Glomerular endothelial cell (primary cell): ENCODE measurements at places on chromosomes 12 and 14. TPM values are rescaled to one million over a fixed set of nuclear protein-coding genes. Genes with fewer than 3 reads are reported as not detected.

GPR68 gene
- total RNA-seq: 3.1 and 3.7 TPM in 2 replicates

ASPG gene
- total RNA-seq: not detected in 2 replicates

PTGR2 gene
- total RNA-seq: 1.9 and 2.8 TPM in 2 replicates

TAMALIN gene
- 38.2 and 53.3 TPM in 2 replicates for total RNA-seq

SDSL gene
- 4.3 and 7.8 TPM in 2 replicates for total RNA-seq

TBX3 gene
- 6.8 and 6.9 TPM in 2 replicates for total RNA-seq

PTPRB gene
- total RNA-seq: 58.9 and 147 TPM in 2 replicates

NANOG gene
- 0.82 TPM in 1 of 2 replicates, not detected in the other for total RNA-seq

ARF6 gene
- total RNA-seq: 73.9 and 74.7 TPM in 2 replicates

SYNDIG1L gene
- not detected in 2 replicates for total RNA-seq

WNT1 gene
- total RNA-seq: not detected in 2 replicates
